Urinary bladder (tissue), 4 donors: ENCODE measurements at places on chromosomes 3 and 15. TPM values are rescaled to one million over a fixed set of nuclear protein-coding genes. Genes with fewer than 3 reads are reported as not detected.

Gene MLF1
- 10.7 TPM for polyA plus RNA-seq

Gene SLC12A8
- polyA plus RNA-seq, result 1.4 TPM

DNA sequence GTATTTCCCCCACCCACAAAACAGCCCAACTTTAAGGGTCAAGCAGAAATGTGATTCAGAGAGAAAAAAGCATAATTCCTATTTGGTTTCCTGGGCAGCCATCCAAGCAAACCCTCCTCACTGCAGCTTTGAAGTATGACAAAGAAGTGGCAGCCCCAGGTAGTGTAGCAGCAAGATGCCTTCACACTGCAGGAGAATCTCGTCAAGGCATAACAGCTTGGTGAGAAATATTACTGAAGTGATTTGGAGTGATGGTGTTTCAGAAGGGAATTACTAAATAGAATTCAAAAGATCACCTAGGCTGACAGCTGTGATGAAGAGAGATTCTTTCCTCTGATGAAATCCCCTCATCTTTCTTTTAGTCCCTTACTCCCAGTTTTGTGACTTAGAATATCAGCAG lies 173.9 kb downstream of the PYDC2 start:
- DNase-seq, result no peak

DNA sequence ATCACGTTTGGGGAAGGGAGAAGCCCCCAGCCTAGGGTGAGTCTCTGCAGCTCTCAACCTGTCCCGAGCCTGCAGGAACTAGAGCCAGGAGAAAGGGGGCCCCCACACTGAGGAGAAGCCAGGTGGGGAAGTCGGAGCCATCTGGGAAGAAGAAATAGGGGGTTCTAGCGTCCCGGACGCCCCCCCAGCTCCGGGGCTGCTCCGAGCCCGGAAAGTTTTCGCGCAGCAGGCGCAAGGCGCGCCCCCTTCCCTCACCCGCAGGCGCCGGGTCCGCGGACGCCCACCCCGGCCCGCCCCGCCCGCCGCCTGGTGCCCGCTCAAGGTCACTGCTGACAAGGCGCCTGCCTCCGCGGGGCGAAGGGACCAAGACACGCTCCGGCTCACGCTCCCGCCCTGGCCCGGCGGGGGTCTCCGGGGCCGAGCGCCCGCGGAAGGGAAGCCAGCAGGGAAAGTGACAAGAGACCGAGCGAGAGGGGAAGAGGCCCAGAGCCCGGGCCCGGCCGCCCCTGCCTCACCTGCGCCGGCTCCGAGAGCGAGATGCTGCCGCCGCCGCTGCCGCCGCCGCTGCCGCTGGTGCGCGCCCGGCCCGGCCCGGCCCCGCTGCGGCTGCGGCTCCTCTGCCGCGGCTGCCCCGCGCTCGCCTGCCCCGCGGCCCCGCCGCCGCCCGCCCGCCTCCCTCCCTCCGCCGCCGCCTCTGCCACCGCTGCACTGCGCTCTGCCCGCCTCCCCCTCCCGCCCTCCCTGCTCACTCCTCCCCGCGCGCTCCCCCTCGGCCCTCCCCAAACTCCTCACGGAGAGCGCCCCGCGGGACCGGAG lies 108.4 kb upstream of the SLC6A11 start:
- no peak for DNase-seq

DNA sequence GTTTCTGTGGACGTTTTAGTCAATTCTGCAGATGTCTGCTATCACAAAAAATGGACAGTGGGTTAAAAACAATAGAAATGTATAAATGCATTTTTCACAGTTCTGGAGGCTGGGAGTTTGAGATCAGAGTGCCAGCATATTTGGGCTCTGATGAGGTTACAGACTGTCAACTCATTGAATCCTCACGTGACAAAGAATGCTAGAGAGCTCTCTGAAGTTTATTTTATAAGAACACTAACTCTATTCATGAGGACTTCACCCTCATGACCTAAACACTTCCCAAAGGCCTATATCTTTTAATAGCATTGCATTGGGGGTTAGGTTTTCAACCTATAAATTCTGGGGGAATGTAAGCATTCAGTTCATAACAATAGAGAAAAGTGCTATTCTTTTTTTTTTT lies 182.6 kb upstream of the SLITRK3 start:
- no peak for DNase-seq

- DNase-seq, result no peak
Measured at GRCh38 chr3:177320765-177321247, 123.5 kb upstream of the TBL1XR1 start.
